ENCODE measurements at places on chromosomes 13 and 19.

DNA sequence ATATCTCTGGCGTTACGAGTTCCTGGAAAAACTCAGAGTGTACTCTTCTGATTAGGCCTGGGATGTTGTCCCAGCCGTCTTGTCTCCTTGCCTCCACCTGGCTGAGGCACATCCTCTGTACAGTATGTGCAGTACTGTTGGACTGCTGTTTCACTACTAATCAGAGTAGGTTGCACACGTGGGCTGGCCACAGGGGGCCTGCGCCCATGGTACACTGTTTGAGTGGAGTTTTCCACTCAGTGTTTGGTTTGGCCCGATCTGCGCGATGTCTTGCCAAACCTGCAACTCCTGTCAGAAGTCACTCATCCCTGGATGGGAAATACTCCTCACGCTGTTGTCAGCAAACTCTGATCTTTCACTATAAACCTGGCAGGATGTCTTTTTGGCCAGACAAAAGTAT, 189.6 kb upstream of the CSNK1A1L start:
- no peak for DNase-seq

- DNase-seq = no peak
These were observed 34.4 kb downstream of the WDFY2 start for GRCh38 chr13:51618626-51619025.

DNA sequence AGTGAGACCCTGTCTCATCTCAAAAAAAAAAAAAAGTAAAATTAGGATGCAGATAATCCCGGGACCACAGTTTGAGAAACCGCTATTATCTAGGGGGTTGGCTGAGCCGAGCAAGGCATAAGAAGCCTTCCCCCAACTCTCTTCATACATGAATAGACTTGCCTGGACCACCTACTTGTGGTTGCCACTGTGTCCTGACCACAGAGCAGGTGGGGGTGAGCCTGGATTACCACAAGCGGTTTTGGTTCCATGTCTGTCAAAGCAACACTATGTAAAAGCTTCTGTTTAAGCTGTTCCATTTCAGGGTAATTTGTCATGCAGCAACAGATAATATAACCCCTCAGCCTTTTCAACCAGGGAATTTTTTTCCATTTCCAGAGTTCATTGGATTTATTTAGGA, 3.3 kb upstream of the NAPA start:
- DNase-seq = no peak

- no peak for DNase-seq
These were observed at the start of gene TSPAN16 for GRCh38 chr19:11295665-11296245. TSPAN16 (plus strand) TSS chr19:11296160; CDS start chr19:11296298, 138 bp downstream.

- DNase-seq = no peak
These were observed 142.4 kb downstream of the URI1 start for GRCh38 chr19:30084390-30084819.

GRCh38 chr19:48190288-48190884, 19.9 kb downstream of the ZSWIM9 start:
- peak; percentile 84 for DNase-seq

- DNase-seq = no peak
These were observed 12.1 kb downstream of the MBNL2 start for GRCh38 chr13:97234236-97234635.

DNA sequence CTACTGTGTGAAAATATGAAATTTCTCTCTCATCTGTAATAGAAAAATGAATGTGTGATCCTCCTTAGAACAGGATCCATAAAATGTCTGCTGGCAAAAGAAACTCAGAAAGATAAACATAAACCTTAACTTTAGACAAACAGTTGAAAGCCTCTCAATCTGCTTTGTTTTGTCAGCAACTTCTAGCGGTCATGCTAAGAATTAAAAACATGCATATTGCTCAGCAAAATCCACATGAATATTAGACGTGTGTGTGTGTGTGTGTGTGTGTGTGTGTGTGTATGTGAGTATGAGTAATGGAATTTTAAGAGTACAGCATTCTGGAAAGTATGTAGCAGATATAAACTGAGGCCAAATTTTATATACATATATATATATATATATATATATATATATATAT, 1779.2 kb upstream of the MIR17HG start:
- DNase-seq = no peak

GRCh38 chr13:112069845-112070251, 2.9 kb downstream of the SOX1 start:
- DNase-seq = peak; percentile 50

All from ecto neural progenitor cell (in vitro differentiated cells).